SK-N-SH (cell line): ENCODE measurements at places on chromosomes 5 and 9.

DNA sequence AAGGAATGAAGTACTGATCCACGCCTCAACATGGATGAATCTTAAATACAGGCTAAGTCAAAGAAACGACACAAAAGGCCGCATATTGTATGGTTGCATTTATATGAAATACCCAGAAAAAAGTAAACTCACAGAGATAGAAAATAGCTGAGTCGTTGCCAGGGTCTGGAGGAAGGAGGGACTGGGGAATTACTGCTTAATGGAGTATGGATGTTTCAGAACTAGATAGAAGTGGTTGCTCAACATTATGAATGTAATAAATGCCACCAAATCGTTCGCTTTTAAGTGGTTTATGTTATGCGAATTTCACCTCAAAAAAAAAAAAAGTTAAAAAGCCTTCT lies 784 bp upstream of the MSANTD3 start:
- DNase-seq = peak; percentile 29

- no peak for DNase-seq
Observed at GRCh38 chr9:94937214-94937903, 210.9 kb downstream of the AOPEP start.

GRCh38 chr9:21579247-21579671 lies 97.1 kb upstream of the IFNE start:
- DNase-seq = no peak

DNA sequence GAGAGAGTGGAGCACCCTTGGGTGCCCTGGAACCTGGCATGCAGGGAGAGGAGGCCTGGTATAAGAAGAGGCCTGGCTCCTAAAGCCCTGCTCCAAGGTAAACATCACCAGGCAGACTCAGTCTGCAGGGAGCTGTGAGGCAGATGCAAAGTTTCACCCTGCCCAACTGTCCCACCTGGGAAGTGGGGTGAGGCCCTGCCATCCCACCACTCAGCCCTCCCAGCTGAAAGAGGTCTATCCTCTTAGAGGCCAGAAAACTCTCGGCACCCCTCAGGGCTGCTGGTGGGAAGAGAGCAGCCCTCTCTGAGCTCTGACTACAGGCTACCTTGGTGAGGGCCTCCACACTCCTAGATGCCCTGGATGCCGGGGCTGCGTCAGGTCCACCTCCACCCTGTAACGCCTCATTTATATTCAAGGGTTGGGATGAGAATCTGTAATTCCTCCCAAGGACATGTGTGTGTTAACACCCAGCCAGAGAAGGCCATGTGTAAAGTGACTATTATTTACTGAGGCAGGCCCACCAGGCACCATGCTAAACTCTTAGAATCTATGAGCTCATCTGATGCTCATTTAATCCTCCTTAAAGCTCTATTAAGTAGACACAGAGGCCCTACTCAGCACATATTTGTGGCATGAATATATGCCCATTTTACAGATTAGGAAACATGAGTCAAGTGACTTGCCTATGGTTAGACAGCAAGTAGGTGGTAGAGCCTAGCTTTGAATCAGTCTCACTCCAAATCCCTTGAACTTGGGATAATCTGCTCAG lies 205.9 kb downstream of the FSTL4 start:
- no peak for DNase-seq

GRCh38 chr9:79687131-79687447 lies 115.3 kb downstream of the TLE4 start:
- no peak for DNase-seq

GRCh38 chr9:132849185-132849706 lies 28.8 kb downstream of the AK8 start:
- peak; percentile 81 for DNase-seq

GRCh38 chr5:7094626-7095025 lies 301.3 kb upstream of the ADCY2 start:
- DNase-seq = no peak

DNA sequence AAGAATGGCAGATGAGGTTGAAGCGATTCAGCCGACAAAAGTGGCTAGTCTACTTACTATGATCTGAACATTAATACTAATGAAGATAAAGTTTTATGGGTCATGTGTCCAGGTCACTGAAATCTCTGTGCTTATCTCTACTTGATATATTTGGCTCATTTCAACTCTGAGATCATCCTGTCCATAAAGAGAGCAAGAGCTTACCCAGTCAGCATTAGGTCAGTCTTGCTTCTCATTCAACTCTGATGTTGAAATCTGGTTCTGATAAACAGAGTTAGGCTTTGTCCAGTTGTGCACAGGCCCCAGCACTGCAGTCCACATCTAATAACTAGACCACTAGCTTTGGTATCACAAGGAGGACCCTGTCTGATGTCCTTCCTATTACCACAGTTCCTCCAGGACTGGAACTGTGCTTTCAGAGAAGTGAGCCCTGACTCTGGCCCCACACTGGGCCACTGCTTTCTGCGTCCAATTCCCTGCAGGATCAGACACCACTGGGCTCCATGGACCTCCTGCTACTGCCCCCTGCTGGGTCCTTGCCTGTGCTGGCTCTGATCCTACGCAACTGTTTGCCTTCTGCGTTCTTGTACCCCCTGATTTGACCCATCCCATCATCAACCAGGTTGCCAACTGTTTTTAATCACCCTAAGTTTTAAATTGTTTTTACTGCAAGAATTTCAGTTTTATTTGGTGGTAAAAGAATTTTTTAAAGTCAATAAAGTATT lies 23.7 kb upstream of the FAM120A start:
- no peak for DNase-seq

DNA sequence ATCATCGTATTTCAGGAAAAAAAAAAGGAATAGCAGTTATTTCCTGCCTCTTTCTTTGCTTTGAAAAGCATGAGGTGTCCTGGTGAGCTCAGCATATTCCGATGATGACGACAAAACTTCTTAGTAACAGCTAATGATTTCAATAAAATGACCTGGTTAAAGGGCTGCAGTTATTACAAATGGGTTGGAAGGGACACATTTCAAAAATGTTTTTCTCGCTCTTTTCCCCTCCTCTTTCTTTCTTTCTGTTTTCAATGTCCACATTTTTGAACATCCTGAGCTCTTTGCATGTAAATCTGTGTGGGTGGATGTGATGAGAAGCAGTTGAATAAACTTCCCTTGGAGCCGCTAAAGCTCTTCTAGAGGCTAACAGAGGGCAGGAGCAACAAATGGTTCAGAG lies 186.8 kb upstream of the SLC27A6 start:
- DNase-seq = no peak

- DNase-seq = no peak
Observed at GRCh38 chr5:9624196-9624947, 5.8 kb downstream of the TAS2R1 start.

- no peak for DNase-seq
Observed at GRCh38 chr9:656926-657568, 184.4 kb upstream of the DMRT1 start.

DNA sequence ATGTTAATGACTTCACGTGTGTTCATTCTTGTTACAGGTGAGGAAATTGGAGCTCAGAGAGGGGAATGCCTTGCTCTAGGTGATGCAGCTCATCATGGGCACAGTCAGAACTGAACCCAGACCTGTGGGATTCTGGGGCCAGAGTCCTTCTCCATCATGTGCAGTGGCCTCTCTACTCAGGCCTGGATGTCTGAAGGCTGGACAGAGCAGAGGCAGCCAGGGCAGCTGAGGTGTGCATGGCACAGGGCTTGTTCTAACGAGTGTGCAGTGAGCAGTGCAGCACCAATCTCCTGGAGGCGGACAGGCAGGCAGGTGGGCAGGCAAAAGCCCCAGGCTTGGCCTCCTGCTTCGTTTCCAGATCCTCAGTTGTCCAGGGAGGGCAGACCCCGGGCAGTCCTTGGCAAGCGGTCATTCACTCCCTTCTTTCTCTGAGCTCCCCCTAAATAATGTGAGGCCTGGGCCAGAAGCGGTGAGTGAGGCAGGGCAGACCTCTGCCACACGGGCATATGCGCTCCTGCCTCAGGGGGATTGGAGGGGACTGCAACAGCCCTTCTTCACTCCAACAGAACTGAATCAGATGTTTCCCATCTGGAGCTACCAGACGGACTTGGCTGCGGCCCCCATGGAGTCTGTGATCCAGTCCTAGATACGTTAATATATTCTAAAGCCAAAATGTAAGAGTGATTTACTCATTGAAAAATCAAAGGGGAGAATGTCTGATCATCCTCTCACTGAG lies 68.7 kb upstream of the FSTL4 start:
- DNase-seq = peak; percentile 73

GRCh38 chr5:147507480-147508126 lies 2.3 kb downstream of the DPYSL3 start:
- no peak for DNase-seq

DNA sequence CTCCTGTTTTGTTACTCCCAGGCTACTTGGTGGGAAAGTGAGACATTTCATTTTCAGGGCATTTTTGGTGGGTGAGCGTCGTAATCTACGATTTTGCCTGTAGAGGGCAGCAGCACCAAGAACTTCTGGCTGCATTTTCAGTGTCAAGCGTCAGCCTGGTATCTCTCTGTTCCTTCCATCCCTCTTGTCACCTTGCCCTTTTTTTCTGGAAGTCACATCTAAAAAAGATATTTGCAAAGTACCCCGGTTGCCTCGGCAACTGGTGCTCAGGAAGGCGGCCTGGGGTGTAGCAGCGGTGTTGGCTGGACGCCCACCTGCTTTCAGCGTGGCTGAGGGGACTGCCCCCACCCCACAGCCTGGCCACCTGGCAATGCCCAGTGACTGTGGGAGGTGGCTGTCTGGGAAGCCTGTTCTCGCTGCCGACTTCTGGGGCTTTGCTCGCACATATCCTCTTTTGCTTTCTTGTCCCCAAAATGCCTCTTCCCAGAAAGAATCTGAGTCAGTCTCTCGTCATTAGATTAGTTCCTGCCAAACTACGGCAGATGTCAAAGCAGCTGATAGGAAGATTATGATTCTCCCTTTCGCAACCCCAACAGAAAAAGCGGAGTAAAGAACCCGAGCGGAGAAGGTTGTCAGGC lies 84.5 kb downstream of the ACER2 start:
- DNase-seq = peak; percentile 73

GRCh38 chr5:79573983-79574890 lies 38.0 kb upstream of the TENT2 start:
- DNase-seq = no peak

- DNase-seq = no peak
Observed at GRCh38 chr5:126044931-126045565, 378.2 kb upstream of the GRAMD2B start.

GRCh38 chr5:167699432-167699831 lies 592.0 kb upstream of the WWC1 start:
- DNase-seq = no peak

- no peak for DNase-seq
Observed at GRCh38 chr5:105101577-105101976, 1539.0 kb upstream of the NUDT12 start.

- DNase-seq = no peak
Observed at GRCh38 chr5:173410459-173411233, 82.4 kb upstream of the STC2 start.

DNA sequence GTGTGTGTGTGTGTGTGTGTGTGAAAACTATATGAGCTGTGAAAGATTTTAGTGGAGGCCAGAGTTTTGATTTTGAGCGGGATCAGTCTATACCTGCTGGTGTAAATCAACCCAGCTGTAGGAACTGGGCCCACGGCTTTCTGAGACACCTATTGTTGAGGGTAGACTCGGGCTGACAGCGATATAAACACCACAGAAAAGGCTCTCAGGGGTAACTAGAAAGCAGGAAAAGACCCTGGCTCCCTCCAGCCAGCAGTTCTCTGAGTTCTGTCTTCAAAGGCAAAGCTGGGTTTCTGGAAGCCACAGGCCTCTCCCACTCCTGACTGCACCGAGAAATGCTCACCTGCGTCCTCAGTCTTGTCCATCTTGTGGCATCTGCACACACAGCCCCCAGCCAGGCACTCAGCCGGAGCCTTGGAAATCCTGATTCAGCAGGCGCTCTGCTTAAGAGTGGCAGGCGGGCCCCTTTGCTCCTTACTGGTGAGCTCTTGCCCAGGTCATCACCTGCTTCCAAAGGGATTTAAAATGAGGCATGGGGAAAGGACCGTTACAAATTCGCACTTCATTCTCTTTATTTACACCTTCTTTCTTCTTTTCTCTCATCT lies 223.3 kb downstream of the NDUFS4 start:
- no peak for DNase-seq

GRCh38 chr9:69658987-69659675 lies 13.0 kb downstream of the APBA1 start:
- DNase-seq = no peak

DNA sequence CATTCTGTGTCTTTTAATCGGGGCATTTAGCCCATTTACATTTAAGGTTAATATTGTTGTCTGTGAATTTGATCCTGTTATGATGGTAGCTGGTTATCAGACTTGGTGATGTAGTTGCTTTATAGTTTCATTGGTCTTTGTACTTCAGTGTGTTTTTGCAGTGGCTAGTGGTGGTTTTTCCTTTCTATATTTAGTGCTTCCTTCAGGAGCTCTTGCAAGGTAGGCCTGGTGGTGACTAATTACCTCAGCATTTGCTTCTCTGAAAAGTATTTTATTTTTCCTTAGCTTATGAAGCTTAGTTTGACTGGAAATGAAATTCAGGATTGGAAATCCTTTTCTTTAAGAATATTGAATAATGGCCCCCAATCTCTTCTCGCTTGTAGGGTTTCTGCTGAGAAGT lies 156.9 kb downstream of the CNTLN start:
- no peak for DNase-seq

DNA sequence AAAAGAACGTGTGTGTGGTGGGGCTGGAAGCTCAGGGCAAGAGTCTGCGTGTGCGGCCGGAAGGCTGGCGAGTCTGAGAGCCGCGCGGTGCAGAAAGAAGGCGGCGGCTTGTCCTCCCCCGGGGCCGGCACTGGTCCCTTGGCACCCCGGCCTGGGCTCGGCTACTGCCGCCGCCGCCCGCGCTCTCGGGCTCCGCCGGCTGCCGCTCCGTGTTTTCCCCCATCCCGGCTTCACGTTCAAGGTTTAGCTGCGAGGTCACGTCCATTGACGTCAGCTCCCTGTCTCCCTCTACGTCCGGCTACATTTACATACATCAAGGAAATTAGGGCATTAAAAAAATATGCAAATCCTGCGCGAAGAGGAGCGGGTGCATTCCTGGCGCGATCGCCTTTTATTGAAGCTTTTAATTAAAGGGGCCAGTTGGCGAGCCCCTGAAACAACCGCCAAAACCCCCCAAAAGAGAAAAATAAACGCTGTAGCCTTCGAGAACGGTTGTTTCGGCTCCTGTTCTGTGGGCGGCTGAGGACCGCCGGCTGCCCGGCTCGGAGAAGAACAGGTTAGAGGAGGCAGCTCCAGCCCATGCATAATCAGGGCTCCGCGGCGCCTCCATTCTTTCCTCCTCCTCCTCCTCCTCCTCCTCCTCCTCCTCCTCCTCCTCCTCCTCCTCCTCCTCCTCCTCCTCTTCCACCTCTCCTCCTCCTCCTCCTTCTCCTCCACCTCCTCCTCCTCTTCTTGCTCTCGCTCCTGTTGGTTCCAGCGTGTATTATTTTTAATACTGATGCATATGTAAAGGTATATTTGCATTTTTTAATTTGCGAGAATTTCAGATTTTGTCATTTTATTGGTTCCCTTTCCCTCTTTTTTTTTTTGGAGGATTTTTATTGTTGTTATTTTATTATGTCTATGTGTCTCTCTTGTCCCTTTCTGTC lies 207.0 kb downstream of the MEF2C start:
- DNase-seq = peak; percentile 78

GRCh38 chr5:149170299-149170698 lies 29.0 kb downstream of the ABLIM3 start:
- DNase-seq = no peak

- DNase-seq = peak; percentile 62
Observed at GRCh38 chr9:132077881-132078698, 1.6 kb downstream of the MED27 start.
